ENCODE measurements at places on chromosomes 5 and 9.
A peak's percentile ranks its signal among the peaks of the same experiment; 100 is the strongest.

- DNase-seq, result no peak
Measured at GRCh38 chr5:176388003-176388443, 375 bp downstream of the NOP16 start.

GRCh38 chr5:41286165-41286564 lies 72.8 kb upstream of the C6 start:
- DNase-seq, result no peak

GRCh38 chr5:45038366-45038987 lies 229.7 kb downstream of the MRPS30 start:
- DNase-seq, result no peak

DNA sequence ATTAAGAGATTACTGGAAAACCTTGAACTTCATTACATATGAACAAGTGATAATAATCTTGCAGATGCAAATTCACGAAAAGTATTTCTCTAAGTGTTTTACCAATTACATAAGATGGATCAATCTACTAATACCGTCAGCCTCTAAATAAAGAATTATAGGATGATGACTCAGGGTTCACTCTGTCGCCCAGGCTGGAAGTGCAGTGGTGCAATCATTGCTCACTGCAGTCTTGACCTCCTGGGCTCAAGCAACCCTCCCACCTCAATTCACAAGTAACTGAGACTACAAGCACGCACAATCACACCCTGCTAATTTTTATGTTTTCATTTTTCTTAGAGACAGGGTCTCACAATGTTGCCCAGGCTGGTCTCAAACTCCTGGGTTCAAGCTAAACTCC lies 56.1 kb downstream of the CHD1 start:
- DNase-seq, result no peak

DNA sequence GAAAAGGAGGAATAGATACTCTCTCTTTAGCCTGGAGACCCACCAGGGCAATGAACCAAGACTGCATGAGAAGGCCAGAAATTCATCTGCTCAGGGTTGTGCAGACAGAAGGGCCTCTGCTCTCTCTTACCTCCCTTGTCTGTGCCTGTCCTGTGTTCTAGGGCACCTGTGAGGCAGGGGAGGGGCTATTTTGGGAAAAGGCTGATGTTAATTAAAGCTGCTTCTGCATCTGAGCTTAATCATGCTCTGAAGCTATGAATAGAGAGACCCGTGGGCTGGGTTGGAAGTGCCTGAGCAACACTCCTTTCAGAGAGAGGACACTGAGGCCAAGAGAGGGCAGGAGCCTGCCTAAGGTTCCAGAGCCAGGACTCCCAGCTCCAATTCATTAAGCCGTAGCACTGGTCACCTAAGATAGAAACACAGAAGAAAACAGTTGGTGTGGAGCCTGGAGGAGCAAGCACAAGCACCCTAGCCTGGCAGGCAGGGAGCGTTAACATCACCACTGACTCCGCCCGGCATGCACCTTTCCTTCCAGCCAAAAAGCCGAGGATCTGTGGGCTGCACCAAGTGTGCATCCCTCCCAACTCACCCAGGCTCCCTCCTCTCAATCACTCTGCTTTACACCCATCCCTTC lies 31.4 kb upstream of the STING1 start:
- DNase-seq, result no peak

- peak; percentile 13 for DNase-seq
Measured at GRCh38 chr5:168947212-168947868, 353.6 kb downstream of the SLIT3 start.

DNA sequence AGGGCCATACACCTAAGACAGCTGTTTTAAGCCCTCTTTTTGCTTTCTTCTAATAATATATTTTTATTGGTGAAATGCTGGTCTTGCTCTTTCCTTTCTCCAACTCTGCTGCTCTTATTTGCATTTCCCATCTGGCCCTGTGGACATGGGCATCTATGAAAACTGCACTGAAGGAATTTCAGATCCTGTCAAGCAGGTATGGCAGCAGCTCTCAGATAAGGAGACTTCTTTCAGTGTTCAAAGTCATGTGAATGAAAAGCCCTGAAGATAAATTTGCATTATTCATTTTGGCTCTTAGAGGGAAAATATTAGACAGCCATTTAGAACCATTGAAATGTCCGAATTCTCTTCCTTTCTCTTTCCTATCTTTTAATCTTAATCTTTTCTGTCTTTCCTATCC lies 668.0 kb upstream of the RIOK2 start:
- no peak for DNase-seq

DNA sequence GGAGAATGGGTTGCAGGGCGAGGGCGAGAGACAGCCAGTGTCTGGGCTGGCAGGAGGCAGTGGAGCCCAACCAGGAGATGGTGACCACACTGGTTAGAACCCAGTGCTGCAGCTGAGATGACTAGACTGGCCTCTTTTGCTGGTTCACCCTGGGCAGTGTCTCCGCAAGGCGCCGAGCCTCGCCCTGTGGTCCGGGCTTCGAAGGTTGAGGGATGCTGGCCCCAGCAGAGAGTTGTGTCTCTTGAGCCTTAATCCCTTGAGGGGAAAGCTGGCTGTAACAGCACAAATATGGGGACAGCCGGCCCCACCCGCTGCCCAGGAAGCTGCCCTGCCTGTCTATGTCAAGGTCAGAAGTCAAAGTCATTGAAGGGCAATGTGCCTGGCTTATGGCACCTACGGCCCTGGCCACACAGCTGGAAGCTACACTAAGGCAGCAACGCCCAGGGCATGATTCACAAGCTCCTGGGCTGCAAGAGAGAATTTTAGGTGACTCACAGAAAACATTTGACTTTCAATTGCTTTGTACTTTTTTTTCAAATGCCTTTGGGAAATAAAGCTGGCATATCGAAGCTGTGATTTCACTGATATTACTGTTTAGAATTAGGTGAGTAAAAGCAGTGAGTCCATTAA lies 33.3 kb downstream of the NKX2-5 start:
- no peak for DNase-seq

GRCh38 chr5:25181249-25181648 lies 536.5 kb upstream of the CDH10 start:
- DNase-seq, result no peak

DNA sequence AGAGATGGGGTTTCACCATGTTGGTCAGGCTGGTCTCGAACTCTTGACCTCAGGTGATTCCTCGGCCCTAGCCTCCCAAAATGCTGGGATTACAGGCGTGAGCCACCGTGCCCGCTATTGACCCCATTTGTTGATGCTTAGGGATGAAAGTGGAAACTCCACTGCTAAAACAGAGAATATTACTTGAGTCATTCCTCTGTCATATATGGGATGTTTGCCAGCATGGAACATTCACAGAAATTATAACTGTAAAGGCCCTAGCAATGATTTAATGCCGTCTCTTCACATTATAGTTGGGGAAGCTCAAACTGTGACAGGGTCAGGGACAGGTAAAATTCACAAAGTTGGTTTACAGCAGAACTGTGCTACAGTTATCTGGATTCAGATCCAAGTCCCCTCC lies 94.5 kb downstream of the TMC1 start:
- no peak for DNase-seq

- no peak for DNase-seq
Measured at GRCh38 chr9:133725886-133726285, 12.3 kb downstream of the SARDH start.

- DNase-seq, result no peak
Measured at GRCh38 chr5:53825926-53826325, 265.5 kb downstream of the NDUFS4 start.

GRCh38 chr5:94689908-94690307 lies 71.4 kb downstream of the SLF1 start:
- no peak for DNase-seq

DNA sequence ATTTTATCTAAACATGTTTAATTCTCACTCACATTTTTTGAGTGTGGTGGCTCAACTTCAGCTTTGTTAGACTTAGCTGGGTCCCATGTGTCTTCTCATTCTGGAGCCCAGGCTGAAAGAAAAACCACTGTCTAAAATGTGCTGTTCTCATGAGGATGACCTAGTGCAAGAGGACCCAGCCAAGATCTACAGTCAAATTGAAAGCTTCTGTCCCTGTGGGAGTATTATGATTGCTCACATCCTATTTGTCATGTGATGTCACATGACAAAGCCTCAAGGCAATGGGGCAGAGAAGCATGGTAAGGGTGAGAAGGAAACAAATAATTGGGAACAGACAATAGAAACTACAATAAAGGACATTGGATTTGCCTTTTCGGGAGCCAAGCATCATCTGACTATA lies 113.4 kb upstream of the ASTN2 start:
- no peak for DNase-seq

- no peak for DNase-seq
Measured at GRCh38 chr9:97072285-97072776, 33.4 kb upstream of the CTSV start.
